ENCODE measurements at places on chromosomes 16 and 17.

- no peak for DNase-seq
Observed at GRCh38 chr17:3034578-3034920, 28.9 kb downstream of the OR1D5 start.

- peak; percentile 98 for DNase-seq
Observed at GRCh38 chr17:44137891-44138709, 3.6 kb upstream of the HROB start.

DNA sequence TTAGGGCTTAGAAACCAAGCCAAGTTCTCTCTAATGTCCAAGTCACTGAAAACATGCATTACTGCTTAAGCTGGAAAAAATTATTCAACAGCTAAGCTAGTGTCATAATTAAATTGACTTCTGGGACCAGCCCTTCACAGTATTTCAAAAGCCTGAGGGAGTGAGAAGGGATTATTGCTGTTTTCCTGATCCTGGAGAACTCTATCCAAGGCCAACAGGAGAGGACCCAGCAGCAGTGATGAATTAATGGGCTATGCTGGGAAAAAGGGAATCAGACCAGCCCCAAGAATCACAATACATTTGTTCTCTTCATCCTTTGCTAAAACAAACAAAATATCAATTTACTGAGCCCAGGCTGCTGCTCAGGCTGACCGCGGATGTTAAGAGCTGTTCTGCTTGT is 34.5 kb upstream of the CLEC3A start:
- DNase-seq: no peak

DNA sequence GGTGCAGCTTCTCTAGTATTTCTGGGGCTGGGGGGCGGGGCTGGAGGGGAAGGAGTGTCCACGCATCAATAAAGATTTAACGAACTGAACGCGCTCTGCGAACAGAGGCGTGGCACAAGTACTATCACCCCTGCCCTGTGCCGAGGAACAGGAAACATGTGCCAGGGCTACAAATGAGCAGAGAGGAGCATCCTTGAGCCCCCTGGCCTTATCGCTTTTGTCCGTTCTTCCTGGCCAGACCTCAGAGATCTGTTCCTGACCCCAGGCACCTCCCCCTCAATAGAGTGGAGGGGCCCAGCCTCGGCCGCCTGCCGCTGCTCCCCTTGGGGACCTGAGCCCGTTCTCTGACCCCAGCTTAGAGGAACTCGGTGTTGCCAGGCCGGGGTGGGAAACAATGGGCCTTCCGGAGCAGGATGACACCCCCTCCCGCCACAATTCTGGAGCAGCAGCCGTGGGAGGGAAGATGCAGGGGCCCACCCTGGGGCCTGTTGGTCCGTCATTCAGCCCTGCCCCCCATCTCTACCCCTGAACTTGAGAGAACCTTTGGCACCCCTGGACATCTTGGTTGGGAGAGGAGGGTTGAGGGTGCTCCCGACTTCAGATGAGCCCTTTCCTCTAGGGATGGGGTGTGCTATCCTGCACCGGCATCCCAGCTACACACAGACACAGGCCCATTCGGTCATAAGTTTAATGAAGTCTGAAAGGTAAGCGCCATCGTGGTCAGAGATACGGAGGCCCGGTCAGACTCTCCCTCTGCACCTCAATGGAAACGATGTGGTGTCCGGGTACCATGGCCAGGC is 1.1 kb downstream of the NAA38 start:
- peak; percentile 15 for DNase-seq

- DNase-seq: no peak
Observed at GRCh38 chr16:10202649-10203048, 20.4 kb upstream of the GRIN2A start.

- no peak for DNase-seq
Observed at GRCh38 chr17:57905875-57906455, 49.2 kb downstream of the CUEDC1 start.

GRCh38 chr16:84054271-84054670 is 11.7 kb upstream of the SLC38A8 start:
- no peak for DNase-seq

DNA sequence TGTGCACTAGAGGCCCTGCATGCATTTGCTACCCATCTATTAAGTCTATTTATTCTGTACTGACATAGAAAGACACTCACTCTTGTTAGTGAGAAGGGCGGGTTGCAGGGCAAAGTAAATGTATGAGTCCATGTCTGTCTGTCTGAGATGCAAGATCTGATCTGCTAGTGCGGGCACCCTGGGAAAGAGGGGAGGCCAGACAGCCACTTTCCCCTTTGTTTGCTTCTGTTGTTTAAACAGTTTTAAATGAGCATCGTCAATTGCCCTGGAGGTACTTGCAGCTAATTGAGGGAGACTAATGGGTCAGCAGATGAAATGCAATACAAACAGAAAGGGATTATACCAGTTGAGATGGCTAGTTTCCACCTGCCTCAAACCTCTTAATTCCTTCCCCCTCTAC is 24.9 kb downstream of the SCNN1G start:
- no peak for DNase-seq

- DNase-seq: no peak
Observed at GRCh38 chr17:73902416-73903181, 258.4 kb upstream of the SDK2 start.

- DNase-seq: no peak
Observed at GRCh38 chr17:28906276-28906675, 3.4 kb upstream of the DHRS13 start.

DNA sequence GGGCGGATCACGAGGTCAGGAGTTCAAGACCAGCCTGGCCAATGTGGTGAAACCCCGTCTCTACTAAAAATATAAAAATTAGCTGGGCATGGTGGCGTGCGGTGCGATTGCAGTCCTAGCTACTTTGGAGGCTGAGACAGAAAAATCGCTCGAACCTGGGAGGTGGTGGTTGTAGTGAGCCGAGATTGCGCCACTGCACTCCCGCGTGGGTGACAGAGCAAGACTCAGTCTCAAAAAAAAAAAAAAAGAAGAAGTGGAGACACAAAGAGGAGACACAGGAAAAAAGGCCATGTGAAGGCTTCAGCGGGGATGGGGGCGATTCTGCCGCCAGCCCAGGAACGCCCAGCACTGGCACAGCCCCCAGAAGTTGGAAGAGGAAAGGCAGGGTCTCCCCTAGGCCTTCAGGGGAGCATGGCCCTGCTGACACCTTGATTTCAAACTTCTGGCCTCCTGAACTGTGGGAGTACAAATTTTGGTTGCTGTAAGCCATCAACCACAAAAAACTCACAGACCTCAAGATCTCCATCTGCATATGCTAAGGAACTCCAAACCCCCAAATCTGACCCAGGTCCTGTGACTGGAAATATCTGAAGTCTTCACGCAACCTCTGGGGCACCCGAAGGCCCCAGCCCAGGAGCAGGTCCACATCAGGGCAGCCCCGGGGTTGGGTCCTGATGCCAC is 7.0 kb downstream of the SGSH start:
- DNase-seq: no peak

GRCh38 chr17:63071797-63072196 is 105.8 kb downstream of the TANC2 start:
- DNase-seq: no peak

- no peak for DNase-seq
Observed at GRCh38 chr17:39867880-39868553, at the start of gene ZPBP2. Gene ZPBP2 (plus strand): TSS chr17:39868202. CDS start chr17:39868355, 153 bp downstream.

DNA sequence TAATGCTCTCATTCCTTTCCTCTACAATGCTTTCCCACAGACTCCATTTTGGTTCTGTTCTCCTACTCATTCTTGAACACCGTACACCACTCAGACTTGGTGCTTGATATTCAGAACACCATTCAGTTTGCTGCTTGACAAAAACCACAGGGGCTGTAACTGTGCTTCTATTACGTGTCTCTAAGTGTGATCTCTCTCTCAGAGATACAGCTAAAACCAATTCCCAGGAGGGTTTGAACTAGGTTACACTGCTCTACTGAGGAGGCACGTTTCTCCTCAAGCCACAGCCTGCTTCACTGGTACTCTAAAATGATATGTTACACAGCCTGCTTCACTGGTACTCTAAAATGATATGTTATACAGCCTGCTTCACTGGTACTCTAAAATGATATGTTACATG is 175.7 kb downstream of the CEP112 start:
- no peak for DNase-seq

DNA sequence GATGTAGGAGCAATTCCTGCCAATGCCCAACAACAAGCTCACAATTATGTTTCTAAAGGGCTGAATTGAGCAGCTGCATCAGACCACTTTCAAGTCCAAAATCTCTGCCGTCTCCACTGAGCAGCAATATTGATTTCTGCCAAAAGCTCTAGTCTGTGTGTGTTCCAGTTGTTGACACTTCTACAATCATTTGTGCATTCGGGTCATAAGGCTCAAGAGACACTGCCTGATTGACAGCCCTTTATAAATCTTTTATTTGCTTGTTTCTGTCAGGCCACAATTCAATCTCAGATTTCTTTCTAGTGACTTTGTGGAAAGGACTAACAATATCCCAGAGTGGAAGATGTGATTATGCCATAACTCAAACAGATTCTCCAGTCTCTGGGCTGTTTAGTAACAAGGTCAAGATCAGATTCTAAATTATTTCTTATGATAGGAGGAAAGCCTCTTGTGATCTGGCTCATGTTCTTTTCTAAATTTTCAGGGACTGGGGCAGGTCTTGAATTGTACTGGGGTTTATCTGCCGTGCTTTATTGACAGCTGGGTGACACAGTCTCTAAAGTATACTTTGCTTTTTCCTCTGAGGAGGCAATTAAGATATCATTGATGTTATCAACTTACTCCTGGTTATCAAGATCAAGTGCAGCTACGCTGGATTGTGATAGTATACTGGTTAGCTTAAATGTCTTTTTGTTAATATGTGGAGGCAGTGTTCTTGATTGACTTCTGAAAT is 377.1 kb downstream of the CNTNAP4 start:
- DNase-seq: no peak

- no peak for DNase-seq
Observed at GRCh38 chr16:1690810-1691209, 12.7 kb downstream of the JPT2 start.

DNA sequence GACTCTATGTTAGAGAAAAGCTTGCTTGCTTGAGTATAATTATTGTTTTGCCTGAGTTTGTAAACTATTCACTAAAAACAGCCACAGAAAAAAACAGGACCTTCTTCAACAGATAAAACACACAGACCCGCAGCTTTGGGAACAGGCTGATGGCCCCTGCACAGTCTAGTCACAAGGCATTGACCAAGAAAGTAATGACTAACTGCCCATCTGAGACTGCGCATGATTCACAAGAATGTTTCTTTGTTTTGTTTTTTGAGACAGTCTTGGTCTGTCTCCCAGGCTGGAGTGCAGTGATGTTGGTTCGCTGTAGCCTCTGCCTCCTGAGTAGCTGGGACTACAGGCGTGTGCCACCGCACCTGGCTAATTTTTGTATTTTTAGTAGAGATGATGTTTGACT is 2.8 kb upstream of the ZKSCAN2 start:
- no peak for DNase-seq

DNA sequence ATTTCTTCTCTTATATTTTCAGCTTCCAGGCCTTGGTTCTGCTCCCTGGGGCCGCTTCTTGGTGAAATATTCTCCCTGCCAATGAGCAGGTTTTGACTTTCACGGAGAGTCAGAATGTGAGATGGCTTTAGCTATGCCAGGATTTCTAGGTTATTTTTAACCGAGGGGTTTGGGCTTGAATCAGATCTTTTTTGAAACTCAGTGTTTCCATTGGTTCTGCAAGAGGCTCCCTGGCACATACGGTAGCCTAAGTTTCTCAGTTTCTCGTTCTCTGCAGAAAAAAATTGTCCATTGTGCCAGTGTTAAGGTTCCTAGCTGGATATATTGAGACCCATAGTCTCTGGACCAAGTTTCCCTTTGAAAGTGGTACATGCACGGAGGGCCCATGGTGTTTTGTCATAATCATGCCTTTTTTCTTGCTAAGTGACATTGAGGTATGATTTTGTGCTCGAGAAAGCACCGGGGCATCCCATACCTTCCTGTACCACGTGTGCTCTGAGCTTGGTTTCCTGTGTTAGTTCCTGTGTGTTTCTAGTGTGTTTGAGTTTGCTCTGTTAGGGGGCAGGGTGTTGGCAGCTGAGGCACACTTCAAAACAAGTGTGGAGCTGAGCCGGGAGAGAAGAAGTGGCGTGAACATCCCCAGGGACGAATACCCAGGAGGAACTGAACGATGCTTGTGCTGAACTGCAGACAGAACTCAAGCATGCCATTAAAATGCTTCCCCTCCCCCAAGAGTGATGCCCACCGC is 127.2 kb downstream of the HS3ST3B1 start:
- DNase-seq: no peak

DNA sequence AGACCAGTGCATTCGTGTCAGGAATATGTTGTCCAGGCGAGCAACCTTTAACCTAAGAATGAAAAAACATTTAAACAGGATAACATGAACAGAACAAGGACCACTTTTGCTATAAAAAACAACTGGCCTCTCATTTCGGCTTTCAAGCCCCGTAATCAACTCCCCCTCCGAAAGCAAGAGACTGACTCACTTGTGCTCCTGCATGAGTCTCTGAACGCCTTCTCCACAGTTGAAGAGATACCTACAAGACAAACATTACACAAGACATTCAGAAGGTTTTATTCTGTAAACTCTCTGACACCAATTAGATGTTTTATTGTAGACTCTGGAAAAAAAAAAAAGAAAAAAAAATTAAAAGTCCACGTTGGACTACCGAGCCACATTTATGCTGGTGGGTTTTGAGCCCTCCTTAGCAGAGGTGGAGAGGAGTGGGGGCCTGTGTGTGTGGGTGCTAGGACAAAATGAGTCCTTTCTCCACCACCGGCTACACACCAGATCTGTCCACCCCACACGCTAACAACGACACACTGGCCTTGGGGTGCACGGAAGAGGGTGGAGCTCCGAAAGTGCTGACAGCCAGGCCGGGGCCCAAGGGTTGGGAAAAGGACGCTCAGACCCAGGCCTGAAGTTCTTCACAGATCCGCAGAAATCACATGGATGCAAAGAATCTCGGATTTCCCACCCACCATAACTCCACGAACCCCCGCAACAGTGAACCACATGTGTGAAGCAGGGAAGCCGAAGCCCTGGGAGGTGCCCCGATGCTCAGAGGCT is 759 bp downstream of the ELAC2 start:
- DNase-seq: no peak

DNA sequence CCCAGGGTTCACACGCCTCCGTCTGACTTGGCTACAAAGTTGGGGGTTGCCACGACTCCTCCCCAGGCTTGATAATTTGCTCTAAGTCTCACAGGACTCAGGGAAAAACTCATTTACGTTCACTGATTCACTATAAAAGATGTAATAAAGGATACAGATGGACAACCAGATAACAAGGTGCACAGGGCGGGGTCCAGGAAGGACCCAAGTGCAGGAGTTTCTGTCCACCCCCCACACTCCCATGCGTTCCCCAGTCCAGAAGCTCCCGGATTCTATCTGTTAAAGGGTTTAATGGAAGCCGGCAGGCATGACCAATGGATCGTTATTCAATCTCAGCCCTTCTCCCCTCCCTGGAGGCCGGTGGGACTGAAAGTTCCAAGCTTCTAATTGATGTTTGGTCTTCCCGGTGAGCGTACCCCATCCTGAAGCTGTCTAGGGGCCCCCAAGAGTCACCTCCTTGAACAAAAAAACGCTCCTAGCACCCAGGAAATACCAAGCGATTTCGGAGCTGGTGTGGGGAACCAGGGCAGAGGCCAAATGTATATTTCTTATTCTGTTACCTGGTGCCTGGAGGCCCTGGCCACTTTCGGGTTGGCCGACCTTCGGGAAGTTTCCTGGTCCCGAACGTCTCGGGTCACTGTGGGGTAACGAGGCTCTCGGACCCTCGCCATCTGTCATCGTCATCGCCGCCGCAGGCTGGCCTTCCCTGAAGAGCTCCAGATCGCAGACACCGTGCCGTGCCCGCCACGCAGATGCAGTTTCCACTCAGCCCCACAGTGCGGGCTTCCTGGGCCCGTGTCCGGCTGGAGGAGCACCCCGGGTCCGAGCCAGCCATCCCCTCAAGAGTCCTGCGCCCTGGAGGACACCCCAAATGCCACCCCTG is 13.5 kb upstream of the METRNL start:
- no peak for DNase-seq

- DNase-seq: no peak
Observed at GRCh38 chr16:85757341-85757822, 6.5 kb upstream of the C16orf74 start.

Data from AG20443 (cell line).